T-helper 2 cell (primary cell): ENCODE measurements at places on chromosomes 7 and 10.

- DNase-seq: no peak
Observed at GRCh38 chr7:55770778-55771177, 91.8 kb downstream of the SEPTIN14 start.

- no peak for DNase-seq
Observed at GRCh38 chr7:47510192-47510591, 71.7 kb downstream of the TNS3 start.

DNA sequence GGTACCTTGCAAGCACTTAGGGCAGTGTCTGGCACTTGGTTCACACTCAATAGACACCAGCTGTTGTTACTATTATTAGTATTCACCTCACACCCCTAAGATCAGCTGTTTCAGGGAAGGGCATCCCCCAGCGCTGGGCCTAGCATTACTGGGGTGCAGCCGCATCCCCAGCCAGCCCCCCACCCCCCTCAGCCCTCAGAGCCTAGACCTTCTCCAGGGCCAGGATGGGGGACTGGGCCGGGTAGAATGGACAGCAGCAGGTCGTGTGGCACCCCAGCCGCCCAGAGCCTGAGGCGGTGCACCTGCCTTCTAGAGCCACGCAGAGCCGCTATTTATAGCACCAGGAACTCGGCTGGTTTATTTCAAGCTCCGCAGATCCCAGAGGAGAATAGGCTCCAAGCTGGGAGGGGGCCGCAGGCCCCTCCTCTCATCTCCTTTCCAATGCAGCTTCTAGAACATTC is 60.5 kb downstream of the GTF2IRD1 start:
- DNase-seq: no peak

GRCh38 chr10:76394707-76395042 is 963.3 kb downstream of the LRMDA start:
- DNase-seq: no peak

GRCh38 chr10:1724921-1725488 is 12.3 kb downstream of the ADARB2 start:
- DNase-seq: no peak

- no peak for DNase-seq
Observed at GRCh38 chr10:101886521-101887312, 43.1 kb upstream of the KCNIP2 start.

- no peak for DNase-seq
Observed at GRCh38 chr10:113997428-113997827, 46.2 kb upstream of the ADRB1 start.

GRCh38 chr10:5981529-5981928 is 4.2 kb upstream of the IL15RA start:
- no peak for DNase-seq

- no peak for DNase-seq
Observed at GRCh38 chr10:71112138-71112785, 100.1 kb upstream of the UNC5B start.

- DNase-seq: no peak
Observed at GRCh38 chr10:10617686-10618085, 400.0 kb upstream of the CELF2 start.

GRCh38 chr10:77380723-77381122 is 256.9 kb downstream of the KCNMA1 start:
- DNase-seq: no peak

DNA sequence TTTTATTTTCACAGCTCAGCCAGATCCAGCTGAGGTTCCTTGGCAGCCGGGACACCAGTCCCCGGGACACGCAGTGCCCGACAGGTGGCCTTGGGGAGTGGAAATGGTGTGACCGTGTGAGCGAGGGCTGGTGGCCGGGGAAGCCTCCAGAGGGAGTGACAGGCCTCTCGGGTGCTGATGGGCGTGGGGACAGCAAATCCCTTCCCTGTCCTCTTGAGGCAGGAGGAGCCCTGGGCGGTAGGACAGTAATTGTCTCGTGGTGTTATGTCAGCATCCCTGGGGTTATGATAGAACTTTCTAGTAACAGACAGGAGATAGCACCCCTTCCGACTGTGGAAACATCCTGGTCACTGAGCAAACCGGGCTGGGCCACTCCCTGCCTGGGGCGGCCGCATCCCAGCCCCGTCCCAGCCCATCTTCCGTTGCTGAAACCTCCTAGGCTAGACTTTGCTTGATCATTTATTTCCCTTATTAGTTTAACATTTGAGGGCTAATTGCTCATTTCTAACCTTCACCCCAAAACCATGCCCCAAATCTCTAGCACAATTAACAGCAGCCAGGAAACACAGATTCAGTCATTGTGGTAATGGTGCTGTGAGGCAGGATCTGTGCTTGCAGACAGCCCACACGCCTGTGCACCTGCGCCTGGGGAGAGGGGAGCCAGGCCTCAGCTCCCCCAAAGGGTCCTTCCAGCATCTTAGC is 63.3 kb downstream of the ELFN1 start:
- DNase-seq: no peak

- DNase-seq: no peak
Observed at GRCh38 chr10:78405736-78406135, 372.1 kb downstream of the RPS24 start.

DNA sequence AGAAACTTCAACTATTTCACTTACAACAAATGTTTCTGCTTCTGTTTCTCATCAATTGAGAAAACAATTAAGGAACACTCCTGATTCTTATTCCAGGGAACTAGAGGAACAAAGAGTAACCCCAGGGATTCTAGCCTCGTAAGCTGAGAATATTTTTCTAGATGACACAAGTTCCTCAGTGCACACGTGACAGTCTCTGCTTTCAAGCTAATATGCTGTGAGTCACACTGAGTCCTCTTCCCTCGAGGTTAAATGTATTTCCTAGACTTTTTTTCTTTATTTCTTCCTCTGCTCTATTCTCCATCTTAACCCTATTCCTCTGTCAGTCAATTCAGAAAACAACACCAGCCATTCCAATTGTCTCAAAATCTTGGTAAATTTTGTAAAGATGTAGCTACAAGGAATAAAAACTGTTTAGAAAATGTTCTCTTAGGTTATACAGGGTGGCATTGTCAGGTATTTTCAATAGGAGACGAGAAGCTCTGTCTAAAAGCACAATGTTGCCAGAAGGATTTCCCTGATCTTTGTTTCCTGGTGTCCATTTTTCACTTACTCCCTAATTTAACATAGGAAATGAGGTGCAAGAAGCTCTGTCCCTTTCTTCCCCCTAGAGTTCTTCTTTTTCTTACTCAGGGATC is 5.8 kb upstream of the C1GALT1 start:
- no peak for DNase-seq

DNA sequence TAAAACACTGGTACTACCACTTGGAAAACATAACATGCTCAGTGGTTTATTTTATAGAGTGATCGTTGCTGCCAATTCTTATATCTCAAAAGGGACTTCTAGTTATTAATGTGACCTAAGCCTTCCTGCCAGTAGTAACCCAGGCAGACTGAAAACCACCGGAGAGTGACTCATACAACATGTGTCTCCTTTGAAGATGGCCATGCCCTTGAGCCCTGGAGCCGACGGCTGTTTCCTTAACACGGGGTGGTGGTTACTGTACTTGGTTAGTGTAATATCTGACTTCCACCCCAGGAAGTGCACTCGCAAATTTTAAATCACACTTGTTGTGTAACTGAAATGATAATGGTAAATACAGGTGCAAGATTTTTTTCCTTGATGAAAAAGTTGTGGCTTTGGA is 30.5 kb downstream of the JAKMIP3 start:
- no peak for DNase-seq

DNA sequence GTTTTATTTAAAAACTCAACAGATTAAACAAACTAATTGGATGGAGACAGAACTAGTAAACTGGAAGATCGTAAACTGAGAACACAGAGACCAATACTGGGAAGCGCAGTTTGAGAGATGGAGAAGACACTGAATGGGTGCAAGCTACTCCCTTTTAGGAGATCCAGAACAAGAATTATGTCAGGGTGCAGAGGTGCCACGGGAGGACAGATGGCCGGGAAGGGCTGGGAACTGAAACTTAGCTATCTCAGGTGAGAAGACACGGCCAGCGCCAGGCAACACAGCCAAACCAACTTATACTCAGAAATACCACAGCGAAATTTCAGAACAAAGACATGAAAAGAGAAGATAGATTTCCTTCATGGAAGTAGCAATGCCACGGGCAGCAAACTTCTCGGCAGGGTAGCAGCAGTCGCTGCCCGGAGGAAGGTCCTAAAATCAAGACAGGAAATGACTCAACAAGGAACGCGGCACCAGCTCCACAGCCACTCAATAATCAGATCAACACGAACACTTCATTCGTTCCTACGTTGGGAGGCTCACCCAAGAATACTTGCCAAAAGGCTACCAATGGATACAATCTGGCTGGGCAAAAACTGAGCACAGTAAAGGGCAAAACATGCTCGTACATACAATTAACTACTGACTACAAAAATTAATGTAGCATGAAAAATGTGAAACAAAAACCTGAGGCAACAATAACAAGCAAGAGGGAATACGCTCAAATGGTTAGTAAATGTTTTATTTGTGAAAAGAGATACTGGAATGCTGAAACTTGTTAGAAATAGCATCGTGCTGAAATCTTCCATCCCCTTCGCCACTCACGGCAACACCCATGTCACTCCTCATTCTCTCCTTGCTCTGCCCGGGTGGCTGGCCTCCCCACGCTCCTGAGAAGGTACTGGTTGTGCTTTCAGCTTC is 2.2 kb upstream of the LRRC27 start:
- DNase-seq: no peak

DNA sequence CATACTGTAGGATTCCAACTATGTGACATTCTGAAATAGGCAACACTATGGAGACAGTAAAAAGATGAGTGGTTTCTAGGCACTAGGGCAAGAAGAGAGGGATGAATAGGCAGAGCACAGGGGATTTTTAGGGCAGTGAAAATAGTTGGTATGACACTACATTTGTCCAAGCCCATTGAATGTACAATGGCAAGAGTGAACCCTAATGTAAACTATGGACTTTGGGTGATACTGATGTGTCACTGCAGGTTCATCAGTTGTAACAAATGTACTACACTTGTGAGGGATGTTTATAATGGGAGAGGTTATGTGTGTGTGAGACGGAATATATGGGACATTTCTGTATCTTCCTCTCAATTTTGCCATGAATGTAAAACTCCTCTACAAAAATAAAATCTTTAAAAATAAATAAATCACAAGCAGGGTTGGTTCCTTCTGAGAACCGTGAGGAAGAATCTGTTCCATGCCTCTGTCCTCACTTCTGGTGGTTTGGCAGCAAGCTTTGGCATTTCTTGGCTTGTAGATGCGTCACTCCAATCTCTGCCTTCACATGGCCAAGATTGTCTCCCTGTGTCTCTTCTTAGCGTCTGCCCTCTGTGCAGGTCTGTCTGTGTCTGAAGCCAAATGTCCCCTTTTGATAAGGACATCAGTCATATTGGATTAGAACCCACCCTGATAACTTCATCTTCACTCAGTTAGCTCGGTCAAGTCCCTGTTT is 83.1 kb upstream of the AGBL3 start:
- no peak for DNase-seq

DNA sequence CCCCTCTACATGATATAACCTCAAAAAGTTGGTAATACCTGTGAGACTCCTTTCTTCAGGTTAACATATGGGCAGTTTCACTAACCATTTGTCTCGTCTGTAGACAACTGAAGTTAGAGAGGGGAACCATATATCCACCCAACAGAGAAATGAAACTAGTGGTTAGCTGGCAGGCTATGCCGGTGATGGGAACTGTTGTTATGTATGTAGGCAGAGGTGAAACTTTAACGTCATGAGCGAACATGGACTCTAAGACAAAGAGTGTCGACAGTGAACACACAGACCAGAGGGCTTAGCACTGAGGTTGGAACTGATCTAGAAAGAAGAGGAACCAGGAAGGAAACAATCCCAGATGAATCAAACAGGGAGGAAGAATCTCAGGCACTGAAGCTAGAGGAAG is 112.4 kb downstream of the ELMO1 start:
- no peak for DNase-seq

DNA sequence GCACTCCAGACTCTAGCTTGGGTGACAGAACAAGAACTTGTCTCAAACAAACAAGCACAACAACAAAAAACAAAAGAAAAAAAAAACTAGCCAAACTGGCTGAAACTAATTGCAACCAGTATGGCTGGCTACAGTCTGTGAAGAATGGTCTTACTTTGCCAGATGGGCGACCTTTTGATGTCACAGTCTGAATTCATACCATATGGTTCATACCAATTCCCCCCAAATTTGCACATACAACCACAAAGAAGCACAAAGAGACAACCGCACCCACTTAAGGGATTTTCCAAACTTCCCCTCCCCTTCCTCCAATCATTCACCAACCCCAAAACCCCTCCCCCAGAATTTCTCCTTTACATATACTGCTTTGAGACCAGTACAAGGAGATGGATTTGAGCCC is 114.2 kb downstream of the SPAG6 start:
- DNase-seq: no peak

- DNase-seq: no peak
Observed at GRCh38 chr7:42055171-42055570, 181.8 kb downstream of the GLI3 start.

DNA sequence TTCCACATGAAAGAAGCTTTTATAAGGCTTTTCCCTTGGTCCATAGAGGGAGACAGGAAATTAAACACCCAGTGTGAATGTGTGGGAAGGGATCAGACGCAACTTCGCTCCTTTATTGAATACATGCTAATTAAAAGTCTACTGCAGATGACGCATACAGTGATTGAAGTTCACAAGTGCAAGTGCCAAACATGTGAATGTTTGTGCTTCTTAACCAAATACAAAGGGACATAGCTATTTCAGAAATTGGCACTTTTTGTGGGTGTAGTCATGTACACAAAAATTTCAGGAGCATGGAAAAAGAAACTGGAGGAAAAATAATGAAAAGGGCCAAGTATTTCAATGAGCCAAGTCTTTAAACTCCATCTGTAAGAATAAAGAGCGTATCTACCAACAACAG is 283.7 kb downstream of the SKAP2 start:
- no peak for DNase-seq

DNA sequence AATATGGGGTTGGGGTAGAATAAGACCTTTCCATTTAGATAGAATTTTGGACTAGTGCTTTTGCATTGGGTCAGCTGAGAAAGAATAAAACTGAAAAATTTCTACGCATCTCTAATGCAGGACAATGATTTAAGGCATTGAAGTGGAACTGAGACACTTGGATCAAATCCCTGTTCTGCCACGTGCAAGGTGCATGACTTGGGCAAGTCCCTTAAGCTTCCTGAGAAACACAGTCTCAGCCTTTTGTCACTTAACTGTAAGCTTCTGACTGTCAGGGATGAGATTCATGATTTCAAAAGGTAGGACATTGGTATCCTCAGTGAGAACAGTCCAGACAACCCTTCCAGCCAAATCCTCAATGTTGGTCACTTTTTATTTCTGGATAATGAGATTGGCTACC is 59.2 kb downstream of the ENTPD1 start:
- DNase-seq: no peak

GRCh38 chr7:149732611-149733010 is 40.8 kb downstream of the ZNF467 start:
- no peak for DNase-seq

GRCh38 chr7:78095549-78095948 is 297.0 kb downstream of the PHTF2 start:
- DNase-seq: no peak

- DNase-seq: no peak
Observed at GRCh38 chr7:114759347-114760062, 162.4 kb upstream of the MDFIC start.
